Activated CD4-positive, CD25-positive, alpha-beta regulatory T cell treated with anti-CD3 and anti-CD28 coated beads, Interleukin-2, amount 50 U/mL, for 16 hours (primary cell): ENCODE measurements at places on chromosomes 12 and 14.

- no peak for DNase-seq
Measured at GRCh38 chr12:31267966-31268365, 58.0 kb downstream of the SINHCAF start.

- DNase-seq: no peak
Measured at GRCh38 chr14:19974844-19975243, 547 bp upstream of the OR4K15 start.

GRCh38 chr12:51293696-51294095 lies 23.5 kb upstream of the SMAGP start:
- no peak for DNase-seq

DNA sequence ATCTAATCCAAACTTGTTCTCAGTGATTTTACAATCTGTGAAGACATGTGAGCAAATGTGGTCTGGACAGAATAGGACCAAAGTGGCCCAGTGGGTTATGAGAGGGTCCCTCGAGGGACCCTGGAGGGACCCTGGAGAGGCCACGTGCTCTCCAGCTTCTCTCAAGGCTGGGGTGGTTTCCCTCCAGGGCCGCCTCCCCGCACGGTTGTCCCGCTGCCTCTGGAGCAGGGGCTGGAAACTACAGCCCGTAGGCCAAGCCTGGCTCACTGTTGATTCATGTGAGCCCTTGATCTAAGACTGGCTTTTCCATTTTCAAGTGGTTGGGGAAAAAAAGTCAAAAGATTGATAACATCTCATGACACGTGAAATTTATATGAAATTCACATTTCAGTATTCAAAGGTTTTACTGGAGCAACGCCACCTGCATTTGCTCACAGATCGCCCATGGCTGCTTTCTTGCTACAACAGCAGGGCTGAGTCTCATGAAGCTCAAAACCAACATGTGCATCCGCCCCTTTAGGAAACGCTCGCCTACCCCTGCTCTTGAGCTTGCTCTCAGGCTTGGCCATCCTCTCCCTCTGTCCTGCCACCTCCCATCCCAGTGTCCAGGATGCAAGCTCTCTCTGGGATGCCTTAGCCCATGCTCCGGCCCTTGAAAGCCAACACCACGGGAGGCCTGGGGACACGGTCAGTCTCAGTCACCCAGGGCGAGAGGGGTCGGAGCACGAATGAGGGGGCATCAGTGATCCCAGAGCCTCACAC lies 12.1 kb upstream of the LRTM2 start:
- DNase-seq: no peak

- DNase-seq: no peak
Measured at GRCh38 chr14:31867570-31867969, 209.5 kb upstream of the ARHGAP5 start.

DNA sequence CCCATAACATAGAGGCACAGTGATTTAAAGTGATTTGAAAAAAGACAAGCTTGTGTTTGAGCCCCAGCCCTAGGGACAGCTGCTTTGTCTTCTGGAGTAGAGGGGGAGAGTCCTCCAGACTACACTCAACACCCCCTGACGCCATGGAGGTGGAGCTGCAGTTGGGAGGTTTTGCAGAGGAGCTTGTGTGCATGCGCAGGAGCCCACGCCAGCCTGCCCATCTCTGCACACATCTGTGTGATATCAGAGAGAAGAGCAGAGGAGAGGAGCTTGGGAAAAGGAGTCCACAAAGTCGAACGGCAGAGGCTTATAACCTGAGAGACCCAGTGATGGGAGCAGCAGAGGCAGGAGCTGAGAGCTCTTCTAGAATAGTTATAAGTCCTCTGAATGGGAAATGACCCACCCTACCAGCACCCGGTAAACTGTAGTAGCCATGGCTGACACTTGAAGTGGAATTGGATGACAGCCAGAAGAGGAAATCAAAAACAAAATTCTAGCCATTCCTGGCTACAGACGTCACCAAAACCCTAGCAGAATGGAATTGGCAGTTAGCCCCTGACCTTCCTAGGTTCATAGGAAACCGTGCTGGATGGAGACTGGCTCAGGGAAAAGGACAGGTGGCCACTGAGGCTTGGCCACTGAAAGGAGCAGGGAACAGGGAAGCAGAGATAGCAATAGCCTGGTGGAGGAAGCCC lies 185.1 kb upstream of the VASH1 start:
- DNase-seq: no peak

DNA sequence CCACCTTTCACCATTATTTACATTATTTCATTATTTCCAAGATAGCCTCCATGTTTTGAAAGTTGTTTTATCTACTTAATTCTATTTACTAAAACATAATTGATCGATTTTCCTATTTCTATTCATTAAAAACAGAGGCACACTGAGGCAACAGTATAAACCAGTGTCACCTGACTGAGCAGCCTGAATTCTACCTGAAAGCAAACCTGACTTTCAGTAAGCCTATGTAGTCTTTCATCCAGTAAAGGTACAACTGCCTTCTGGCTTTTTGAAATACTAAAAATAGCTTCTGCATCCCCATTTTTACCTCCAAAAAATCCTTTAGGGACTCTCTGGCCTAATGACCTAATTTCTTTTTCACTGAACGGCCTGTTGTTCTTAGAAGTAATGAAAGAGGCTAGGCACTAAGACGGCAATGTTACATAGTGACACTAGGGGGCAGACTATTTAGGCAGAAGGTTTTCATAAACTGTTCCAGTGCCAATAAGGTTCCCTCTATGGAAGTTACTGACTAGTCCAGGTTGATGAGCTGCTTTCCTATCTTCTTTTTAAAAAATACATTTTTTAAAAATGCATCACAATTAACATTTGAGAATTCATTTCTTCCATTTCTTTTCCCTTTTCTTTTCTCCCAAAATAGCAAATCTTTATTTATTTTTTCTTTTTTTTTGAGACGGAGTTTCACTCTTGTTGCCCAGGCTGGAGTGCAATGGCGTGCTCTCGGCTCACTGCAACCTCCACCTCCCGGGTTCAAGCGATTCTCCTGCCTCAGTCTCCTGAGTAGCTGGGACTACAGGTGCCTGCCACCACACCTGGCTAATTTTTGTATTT lies 17.5 kb downstream of the ANAPC5 start:
- no peak for DNase-seq
